ENCODE measurements at places on chromosomes 4 and X. TPM values are rescaled to one million over a fixed set of nuclear protein-coding genes. Genes with fewer than 3 reads are reported as not detected.

The FGD1 gene
- 1.7 TPM for total RNA-seq

The SPANXC gene
- total RNA-seq, result not detected

The INTS6L gene
- 3.2 TPM for total RNA-seq

The SMIM10 gene
- not detected for total RNA-seq

The GUCY2F gene
- total RNA-seq, result under 0.01 TPM

The CFI gene
- total RNA-seq, result not detected

The MMRN1 gene
- total RNA-seq, result under 0.01 TPM

The TGIF2LX gene
- not detected for total RNA-seq

The PHF8 gene
- 15.4 TPM for total RNA-seq

The HSPA4L gene
- 12.4 TPM for total RNA-seq

The HSFX1 gene
- 0.53 TPM for total RNA-seq

The GLRA2 gene
- total RNA-seq, result not detected

The CXCL5 gene
- 0.51 TPM for total RNA-seq

The SERPINA7 gene
- total RNA-seq, result not detected

The ARHGAP4 gene
- 0.79 TPM for total RNA-seq

The PPEF2 gene
- total RNA-seq, result not detected

The USP27X gene
- 2.2 TPM for total RNA-seq

The HELT gene
- not detected for total RNA-seq

The SLC6A14 gene
- 31.3 TPM for total RNA-seq

The UBA1 gene
- 87.4 TPM for total RNA-seq

The BTC gene
- 2.4 TPM for total RNA-seq

The PTPN13 gene
- total RNA-seq, result 39.0 TPM

The OTC gene
- total RNA-seq, result not detected

The GAGE12J gene
- total RNA-seq, result not detected

The MAGED4 gene
- 0.26 TPM for total RNA-seq

The ETDA gene
- total RNA-seq, result not detected

The OR13H1 gene
- total RNA-seq, result not detected

The TEX13C gene
- total RNA-seq, result not detected
